Stimulated activated CD4-positive, alpha-beta T cell treated with anti-CD3 and anti-CD28 coated beads, Interleukin-1b, Interleukin-23, amount 100 ng/mL, for 4 hours (primary cell): ENCODE measurements at places on chromosomes 3 and 15.

GRCh38 chr15:70588613-70589012 lies 174.7 kb downstream of the UACA start:
- DNase-seq, result no peak

GRCh38 chr3:27467545-27467944 lies 16.6 kb downstream of the SLC4A7 start:
- no peak for DNase-seq

DNA sequence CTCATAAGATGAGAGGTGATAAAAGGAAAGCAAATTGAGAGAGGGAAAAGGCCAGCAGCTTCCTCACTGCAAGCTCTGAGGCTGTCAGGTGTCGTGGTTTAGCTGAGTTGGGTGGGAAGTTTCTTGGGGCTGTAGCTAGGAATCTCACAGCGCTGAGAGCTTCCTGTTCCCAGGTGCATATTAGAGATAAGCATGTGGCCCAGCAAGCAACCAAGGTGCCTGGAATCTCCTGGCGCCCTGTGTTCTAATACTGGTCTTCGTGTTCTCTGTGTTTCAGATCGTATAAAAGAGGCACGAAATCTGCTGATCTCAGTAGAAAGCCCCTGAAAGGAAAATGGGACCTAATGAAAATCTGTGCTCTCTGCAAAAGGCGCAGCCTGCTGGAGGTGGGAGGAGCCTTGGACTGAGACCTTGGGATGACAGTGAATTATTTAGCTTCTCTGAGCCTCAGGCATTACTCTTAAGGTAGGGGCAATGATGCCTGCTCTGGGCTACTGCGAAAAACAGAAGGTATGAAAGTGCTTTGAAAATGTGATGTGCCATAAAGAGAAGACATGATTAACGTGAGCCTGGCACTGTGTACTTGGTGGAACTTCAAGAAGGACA lies 499.9 kb downstream of the TBL1XR1 start:
- no peak for DNase-seq

DNA sequence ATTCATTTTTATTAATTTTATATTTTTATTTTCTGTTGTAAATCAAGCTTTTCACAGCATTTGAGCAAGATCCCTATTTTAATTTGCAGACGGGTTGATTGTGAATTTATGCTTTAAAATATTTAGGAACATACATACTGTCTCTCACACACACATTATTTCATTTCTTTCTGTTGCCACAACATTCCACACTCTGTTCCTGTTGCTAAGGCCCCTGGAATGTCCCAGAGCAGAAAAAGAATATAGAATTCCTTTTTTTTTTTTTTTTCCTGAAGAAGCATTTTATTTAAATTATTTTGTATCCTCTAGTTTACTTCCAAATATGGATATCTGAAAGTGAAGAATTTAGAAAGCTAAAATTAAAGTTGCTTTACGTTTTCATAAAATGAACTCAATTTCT lies 36.8 kb upstream of the SCAANT1 start:
- DNase-seq, result no peak

DNA sequence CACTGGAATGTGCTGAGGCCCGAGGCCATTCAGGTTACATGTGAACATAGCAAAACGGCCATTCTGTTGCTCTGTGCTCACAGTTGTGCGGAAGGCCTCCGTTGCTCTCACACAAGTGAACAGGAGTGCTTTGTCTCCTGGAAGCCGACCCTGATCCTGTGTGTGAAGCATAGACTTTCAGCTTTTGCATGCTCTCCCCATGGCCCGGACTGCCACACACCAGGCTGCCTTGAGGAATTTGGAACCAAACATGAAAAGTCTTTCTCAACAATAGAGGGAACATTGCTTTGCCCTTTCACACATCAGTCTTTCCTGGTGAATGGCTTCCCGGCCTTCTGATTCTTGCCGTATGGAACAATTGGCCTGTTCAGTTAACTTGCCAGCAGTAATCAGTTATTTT lies 154.8 kb upstream of the LRIG1 start:
- no peak for DNase-seq

- DNase-seq, result no peak
Measured at GRCh38 chr15:74779162-74779648, 2.7 kb upstream of the CSK start.

- peak; percentile 70 for DNase-seq
Measured at GRCh38 chr3:30199096-30199759, 407.2 kb upstream of the TGFBR2 start.

DNA sequence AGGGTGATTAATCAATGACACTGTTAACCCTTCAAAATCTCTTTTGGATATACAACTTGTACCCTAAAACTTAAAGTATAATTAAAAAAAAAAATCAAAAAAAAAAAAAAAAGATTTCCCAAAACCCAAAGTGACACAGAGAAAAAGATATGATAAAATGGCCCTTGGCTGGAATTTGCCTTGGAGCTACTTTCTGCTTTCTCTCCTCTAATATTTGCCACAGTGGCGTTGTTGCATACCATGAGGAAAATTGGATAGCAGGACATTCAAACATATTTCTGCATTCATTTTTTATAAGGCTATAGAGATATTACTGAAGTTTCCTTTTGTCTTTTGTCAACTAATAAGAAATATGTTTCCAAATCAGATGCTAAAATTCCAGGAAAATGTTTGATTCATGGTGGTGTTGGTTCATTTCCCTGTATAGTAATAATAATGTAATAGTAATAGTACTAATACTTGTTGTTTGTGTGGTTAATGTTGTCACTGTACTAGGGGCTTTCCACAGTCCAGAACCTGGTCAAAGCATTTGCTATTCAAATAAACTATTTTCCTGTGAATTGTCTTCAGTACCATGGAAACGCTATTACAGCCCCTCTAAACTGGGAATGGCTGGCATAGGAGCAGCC lies 441.3 kb upstream of the THBS1 start:
- DNase-seq, result no peak

DNA sequence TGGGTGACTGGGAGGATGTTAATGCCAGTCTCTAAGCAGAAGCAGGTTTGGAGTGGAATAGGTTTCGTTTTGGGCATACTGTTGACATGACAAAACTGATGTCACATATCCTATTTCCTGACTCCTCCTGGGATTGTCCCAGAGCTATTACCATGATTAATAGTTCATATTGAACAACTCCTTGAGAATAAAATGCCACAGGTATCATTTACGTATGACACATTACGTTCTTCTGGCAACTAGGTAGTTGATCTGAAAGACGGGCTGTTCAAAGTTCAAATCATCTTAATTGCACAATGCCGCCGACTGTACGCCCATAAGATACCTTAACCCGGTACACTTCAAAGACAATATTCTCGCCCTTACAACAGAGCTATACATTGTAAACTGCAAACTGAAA lies 1.4 kb upstream of the RAB5A start:
- no peak for DNase-seq

- no peak for DNase-seq
Measured at GRCh38 chr3:181009225-181009624, 19.7 kb upstream of the DNAJC19 start.

DNA sequence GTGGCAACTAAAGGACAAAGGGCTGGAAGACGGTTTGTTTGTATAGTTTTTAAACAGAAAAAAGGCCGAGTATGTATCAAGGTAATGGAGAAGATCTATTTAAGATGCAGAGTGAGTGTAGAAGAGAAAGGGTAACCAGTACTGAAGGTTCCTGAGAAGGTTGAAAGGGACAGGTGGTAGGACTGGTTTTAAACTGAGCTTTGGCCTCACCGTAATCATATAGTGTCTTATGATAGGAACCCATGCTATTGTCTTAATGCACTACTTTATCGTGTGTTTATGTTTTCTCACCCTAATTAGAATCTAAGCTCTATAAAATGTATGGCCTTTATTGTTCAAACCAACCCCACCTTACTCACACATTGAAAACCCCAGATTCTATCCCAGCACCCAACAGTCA lies 32.7 kb downstream of the FHIT start:
- DNase-seq, result no peak

GRCh38 chr3:159447841-159448240 lies 540.8 kb upstream of the IL12A start:
- no peak for DNase-seq

DNA sequence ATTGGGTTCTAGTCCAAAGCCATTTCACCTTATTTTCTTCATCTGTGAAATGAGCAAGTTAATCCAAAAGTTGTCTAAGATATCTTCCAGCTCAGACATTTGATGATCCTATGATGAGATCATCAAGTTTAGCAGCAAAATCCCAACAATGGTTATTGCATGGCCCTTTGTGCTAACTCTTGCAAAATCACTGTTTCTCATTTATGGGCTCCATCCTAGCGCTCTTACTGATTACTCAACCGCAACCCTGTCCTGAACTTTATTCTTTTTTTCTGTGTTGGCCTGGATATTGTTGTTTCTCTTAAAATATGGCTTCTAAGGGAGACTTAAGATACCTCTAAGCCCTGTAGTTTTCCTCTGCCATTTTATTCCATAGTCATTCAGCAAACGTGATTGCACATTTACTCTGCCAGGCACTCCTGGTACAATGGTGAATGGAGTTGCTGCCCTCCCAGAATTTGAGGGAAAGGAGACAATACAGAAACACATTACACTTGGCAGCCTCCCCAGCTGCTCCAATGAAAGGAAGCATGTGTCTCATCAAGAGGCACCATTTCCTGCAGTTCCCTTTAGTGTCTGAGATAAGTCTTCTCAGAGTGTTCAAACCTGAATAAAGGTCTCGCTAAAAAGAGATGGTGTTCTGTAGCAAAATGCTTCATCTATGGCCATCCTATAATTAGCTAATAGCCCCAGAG lies 4.4 kb downstream of the GXYLT2 start:
- DNase-seq, result no peak

- no peak for DNase-seq
Measured at GRCh38 chr15:68739390-68740080, 81.2 kb downstream of the ANP32A start.

DNA sequence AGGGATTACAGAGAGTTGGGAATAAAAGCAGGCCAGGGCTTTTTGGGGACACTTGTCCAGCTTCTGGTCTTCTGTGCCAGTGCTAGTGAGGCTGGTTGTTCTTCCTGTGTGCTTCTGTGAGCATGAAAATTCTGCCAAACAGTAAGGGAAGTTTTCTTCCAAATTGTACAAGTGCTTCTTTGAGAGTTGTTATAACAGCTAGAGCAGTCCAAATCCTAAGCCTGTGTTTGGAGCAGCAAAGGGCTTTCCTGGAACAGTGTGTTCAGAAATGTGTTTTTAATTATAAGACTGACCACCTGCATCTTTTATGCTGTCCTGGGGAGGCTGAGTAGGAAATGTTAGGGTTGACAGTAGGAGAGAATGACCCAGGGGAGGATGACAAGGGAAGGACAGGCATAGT lies 223.0 kb upstream of the P2RY1 start:
- no peak for DNase-seq

- DNase-seq, result no peak
Measured at GRCh38 chr3:7307410-7307809, 446.5 kb downstream of the GRM7 start.

GRCh38 chr3:128182656-128183055 lies 29.4 kb downstream of the EEFSEC start:
- no peak for DNase-seq

- no peak for DNase-seq
Measured at GRCh38 chr15:58631319-58631718, 118.2 kb downstream of the ADAM10 start.

DNA sequence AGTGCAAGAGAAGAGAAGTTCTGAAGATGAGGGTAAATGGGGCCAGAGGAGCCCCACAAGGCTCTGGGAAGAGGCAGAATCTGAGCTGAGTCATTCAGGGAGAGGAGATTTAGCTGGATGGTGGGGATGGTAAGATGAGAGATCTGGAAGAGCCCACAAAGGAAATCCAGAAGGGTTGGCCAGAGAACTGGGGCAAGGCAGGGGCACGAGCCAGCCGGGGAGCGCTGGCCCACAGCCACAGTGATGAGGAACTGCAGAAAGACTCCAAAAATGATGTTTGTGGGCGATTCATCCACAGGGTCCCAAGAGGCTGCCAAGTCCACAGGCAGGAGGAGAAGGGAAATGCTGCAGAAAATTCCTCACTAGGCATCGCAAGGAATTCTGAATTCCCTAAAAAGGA lies 75.9 kb upstream of the ATP2B2 start:
- DNase-seq, result no peak

DNA sequence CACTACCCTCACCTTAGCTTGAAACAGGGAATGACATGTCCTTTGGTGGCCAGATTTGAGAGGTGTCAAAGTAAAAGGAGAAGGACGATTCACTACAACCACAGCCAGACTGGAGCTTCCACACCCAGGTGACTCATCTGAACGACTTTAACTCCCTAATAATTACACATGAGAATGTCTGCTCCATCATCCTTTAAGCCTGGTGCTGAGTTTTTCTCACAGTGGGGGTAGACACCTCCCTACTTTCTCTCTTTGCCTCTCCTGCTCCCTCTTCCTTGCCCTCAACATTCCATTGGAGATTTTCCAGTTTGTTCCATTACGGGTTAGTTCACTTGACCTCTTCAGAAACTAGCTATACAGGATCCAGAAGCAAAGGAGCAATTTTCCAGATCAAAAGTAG lies 154.3 kb upstream of the BHLHE40 start:
- DNase-seq, result no peak

DNA sequence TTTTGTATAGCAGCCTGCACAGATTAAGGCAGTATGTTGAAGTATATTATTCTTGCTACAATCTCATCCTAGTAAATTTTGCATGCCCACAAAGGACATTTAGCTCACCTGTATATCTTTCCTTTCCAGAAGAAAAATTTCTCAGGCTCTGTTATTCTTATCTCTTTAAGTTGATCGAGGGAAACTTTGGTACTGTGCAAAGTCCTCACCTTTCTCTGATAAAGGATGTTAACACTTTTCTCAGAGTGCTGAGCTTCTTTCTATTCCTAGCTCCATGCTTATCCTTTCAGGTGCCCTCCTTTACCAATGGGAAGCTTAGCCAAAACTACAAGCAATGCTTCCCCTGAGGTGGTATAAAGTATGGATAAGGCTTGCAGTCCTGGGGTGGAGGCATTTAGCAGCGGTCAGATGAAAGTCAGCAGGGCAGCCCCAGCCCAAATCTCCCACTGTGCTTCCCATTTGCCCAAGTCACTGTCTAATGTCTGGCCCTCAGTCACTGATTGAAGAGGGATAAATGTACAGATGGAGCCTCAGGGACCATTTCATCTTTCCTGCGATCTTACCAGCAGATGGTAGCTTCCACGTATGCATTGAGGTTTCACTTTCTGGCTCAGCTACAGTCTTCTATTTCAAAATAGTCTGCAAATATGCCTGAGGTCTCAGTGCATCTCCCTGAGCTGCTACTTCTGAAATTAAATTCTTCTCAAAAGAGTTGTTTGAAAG lies 127.8 kb upstream of the P2RY1 start:
- DNase-seq, result no peak

DNA sequence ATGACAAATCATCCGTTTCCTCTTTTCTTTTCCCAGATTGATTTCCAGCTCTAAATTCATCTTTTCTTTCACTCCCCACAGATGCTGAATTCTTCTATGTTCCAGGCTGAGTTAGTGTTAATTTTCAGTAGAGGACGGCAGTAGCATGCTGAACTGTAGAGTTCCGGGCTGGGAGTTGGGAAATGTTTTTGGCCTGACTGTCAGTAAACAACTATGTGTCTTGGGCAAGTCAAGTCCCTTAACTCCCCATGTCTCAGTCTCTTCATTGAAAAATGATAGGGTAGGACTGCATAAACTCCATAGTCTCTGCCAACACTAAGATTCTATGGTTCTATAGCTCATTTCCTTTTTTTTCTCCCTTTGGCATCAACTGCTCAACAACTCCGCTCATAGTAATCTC lies 333.9 kb downstream of the TIGIT start:
- no peak for DNase-seq

- DNase-seq, result no peak
Measured at GRCh38 chr3:19489936-19490335, 341.6 kb downstream of the KCNH8 start.

GRCh38 chr3:150217691-150218090 lies 190.4 kb upstream of the TSC22D2 start:
- no peak for DNase-seq

- no peak for DNase-seq
Measured at GRCh38 chr3:3560591-3561311, 238.5 kb upstream of the LRRN1 start.
